ENCODE measurements at places on chromosomes 5 and 9. TPM values are rescaled to one million over a fixed set of nuclear protein-coding genes. Genes with fewer than 3 reads are reported as not detected.

DNA sequence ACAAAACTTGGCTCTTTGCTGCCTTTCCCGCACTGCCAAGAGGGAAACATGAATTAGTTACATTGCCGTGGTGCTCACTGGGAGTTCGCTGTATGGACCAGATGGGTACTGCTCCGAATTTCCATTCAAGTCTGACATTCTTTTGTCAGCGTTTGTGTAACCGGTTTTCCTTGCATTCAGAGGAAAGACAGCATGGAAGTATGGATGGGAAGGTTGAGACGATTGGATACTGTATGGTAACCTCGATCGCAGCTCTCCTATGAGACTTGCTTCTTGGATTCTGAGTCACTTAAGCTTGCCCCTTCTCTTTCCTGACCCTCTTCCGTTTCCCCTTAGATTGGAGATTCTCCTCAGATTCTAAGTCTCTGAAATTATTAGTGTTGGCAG lies 625 bp upstream of the UBLCP1 start:
- no peak for DNase-seq

- no peak for DNase-seq
These were observed 20.4 kb upstream of the DELE1 start for GRCh38 chr5:141903261-141903660.

- DNase-seq, result no peak
These were observed 5.6 kb downstream of the WNK2 start for GRCh38 chr9:93189369-93190132.

DNA sequence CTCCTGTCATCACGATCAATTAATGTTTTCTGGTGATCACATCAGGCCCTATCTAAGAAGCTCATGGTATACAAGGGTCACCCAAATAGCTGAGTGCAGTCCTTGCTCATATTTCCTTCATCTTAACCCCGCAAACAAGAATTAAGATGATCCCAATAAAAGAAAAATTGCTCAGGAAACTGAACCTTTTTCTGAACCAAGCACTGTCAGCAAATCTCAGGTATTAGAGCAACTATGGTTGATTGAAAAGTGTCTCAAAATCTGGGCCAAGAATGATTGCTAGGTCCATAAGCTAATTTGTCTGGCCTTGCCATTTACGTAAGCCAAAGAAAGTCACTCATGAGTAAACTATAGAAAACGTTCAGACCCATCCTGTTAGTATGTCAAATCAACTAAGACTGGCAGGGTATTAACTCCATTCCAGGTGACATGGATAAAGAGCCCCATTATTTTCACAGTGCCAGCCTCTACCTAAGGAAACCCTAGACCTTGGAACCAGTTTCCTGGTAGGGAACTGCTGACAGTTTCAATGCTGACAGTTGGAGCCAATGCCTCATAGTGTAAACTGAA lies 209.3 kb downstream of the DEPDC1B start:
- no peak for DNase-seq

Gene CDKN2B
- 0.78 TPM for total RNA-seq

DNA sequence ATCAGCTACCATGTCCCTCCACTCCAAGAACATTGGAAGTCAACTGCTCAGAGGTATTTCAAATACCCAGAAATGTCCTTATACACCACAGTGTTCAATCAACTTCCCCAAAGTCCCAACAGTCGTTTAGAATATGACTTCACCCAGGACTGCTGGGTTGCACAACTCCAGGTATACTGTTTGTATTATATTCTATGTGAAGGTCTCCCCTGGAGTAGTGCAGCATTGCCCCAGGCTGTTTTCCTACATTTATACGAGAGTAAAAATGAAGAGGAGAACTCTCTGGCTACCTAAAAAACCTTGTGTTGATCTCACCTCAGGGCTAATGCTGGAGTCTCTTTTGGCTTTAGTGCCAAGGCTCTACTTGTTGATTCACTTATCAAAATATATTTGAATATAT lies 183.6 kb upstream of the MAP3K1 start:
- no peak for DNase-seq

GRCh38 chr5:7930011-7930410 lies 61.1 kb downstream of the MTRR start:
- no peak for DNase-seq

- no peak for DNase-seq
These were observed 311.0 kb downstream of the GABRB2 start for GRCh38 chr5:161235569-161235968.

Gene TTC23L
- 1.9 TPM for total RNA-seq

Gene NUTM2F
- not detected for total RNA-seq

Gene DTWD2
- 21.7 TPM for total RNA-seq

GRCh38 chr5:9335754-9336495 lies 209.9 kb downstream of the SEMA5A start:
- no peak for DNase-seq

Gene GDA
- 1.1 TPM for total RNA-seq

Gene NXNL2
- total RNA-seq, result not detected

GRCh38 chr5:127878174-127878750 lies 175.1 kb downstream of the CCDC192 start:
- DNase-seq, result peak; percentile 53

- DNase-seq, result peak; percentile 71
These were observed 2.8 kb downstream of the GBGT1 start for GRCh38 chr9:133160742-133161546.

DNA sequence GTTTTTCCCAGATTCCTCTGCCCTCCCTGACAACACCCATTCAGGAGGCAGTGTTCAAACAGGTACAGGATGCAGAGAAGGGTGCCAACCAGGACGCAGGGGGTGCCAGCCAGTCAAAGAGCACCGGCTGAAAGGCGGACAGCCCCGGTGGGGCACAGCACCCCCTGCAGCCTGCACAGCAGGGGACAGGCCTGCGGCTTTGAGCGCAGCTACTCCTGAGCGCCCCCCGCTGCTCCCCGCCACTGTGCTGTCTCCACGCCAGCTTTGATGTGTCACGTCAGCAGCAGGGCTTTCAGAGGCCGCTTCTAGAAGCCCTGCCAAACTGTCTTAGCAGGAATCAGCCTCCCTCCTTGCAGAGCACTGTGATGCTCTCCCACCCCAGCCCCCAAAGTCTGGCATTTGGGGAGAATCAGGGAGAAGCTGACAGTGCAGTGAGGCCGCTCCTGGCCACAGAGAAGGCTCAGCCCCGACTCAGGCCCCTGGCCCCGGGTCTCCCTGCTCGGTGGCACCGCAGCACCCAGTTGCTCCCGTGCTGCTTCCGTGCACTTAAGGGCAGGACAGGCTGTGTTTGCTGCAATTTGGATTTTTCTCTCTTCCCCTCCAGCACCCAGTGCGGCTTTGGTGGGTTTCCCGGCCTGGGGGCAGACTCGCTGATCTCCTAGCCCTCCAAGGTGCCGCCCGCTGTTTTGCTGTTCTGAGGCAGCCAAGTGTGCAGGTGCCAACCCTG lies 20.3 kb downstream of the AK8 start:
- DNase-seq, result no peak

Gene FAM151B
- 3.5 TPM for total RNA-seq

Gene AQP7
- 2.5 TPM for total RNA-seq

Gene SH3TC2
- total RNA-seq, result 1.1 TPM

Data from adrenal gland (tissue), 19 donors.